NCI-H226 (cell line): ENCODE measurements at places on chromosomes 6 and 20.

DNA sequence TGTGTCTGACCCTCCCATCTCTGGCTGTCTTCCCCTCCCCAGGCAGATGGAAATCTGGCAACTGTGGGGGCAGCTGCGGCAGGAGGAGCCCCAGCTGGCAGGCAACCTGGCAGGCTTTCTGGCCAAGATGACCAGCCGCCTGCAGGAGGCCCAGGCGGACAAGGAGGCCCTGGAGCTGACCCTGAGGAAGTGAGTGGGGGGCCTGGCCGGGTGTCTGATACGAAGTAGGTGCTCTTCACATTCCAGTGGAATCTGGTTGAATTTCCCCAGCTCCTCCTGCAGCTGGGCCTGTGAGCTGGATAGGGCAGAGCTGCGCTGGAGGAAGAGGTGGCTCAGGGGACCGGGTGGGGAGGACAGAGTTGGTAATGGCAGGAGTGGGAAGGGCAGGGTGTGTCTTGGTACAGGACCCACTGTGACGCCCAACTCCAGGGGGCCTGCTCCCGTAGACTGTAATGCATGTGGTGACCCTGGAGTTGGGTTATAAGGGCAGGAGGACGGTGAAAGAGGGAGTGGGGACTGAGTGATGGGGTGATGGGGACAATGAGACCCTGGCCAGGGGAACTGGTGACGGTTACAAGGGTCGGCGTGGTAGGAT, 19.7 kb downstream of the RAB44 start:
- no peak for DNase-seq

- no peak for DNase-seq
Measured at GRCh38 chr6:43819958-43820357, 49.9 kb downstream of the VEGFA start.

DNA sequence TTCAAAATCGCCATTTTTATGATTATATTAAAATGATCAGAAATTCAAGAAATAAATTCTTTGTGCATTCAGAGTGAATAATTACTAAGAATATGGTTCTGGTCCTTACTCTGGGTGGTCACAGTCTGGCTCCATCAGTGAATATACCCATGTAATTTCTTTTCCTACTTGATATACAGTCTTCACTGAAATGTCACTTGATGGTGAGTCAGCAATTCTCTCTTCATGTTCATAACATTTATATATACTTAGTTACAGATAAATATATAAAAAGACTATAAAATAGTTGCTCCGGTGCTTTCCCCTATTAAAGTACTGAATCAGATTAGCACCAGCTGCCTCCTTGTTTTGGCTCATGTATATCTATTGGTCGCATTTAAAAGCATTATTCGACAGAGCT, 56.4 kb upstream of the MTRF1L start:
- DNase-seq, result no peak

DNA sequence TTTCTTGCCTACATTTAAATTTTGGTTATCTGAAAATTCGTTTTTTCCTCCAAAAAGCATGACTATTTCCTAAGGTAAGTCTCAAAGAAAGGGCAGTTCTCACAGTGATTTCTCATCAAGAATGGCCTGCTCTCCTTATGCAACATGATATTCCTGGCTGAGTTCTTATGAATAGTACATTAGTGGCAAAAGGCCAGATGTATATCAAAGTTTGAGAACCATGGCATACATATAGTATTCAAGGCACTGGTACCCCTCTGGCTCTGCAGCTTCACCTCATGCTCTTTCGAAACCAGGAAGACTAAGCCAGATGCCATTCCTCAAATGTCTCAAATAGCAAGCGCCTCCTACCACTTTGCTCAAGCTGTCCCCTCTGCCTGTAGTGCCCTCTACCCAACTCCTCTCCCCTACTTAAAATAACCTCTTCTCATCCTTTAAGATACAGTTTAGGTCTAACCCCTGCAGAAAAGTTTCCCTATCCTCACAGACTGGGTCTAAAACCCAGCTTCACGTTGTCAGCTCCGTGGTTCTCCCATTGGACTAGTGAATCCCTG, 280.3 kb downstream of the HACE1 start:
- DNase-seq, result no peak

- no peak for DNase-seq
Measured at GRCh38 chr20:60242836-60243505, 284.7 kb downstream of the CDH26 start.

GRCh38 chr6:23031986-23032385, 462.6 kb downstream of the HDGFL1 start:
- no peak for DNase-seq

DNA sequence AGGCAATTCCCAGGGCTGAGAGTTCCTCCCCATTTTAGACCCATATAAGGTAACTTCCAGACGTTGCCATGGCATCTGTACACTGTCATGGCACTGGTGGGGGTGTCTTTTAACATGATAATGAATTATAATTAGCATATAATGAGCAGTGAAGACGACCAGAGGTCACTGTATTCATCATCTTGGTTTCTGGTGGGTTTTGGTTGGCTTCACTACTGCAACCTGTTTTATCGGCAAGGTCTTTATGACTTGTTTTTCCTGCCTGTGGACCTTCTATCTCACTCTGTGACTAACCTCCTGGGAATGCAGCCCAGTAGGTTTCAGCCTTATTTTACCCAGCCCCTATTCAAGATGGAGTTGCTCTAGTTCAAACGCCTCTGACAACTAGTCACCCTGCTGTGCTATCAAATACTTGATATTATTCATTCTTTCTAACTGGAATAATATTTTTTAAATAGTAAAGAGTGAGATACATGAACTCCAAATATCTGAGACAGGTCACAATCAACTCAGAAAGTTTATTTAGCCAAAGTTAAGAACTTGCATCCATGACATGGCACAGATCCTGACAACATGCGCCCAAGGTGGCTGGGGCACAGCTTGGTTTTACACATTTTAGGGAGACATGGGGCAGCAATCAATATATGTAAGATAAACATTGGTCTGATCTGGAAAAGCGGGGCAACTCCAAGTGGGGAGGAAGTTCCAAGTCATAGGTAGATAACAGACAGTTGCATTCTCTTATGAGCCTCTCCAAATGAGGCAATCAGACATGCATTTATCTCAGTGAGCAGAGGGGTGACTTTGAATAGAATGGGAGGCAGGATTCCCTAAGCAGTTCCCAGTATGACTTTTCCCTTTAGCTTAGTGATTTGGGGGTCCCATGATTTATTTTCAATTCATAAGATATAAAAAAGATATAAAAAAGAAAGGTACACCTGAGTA, 1.2 kb upstream of the UFL1 start:
- DNase-seq, result peak; percentile 35

DNA sequence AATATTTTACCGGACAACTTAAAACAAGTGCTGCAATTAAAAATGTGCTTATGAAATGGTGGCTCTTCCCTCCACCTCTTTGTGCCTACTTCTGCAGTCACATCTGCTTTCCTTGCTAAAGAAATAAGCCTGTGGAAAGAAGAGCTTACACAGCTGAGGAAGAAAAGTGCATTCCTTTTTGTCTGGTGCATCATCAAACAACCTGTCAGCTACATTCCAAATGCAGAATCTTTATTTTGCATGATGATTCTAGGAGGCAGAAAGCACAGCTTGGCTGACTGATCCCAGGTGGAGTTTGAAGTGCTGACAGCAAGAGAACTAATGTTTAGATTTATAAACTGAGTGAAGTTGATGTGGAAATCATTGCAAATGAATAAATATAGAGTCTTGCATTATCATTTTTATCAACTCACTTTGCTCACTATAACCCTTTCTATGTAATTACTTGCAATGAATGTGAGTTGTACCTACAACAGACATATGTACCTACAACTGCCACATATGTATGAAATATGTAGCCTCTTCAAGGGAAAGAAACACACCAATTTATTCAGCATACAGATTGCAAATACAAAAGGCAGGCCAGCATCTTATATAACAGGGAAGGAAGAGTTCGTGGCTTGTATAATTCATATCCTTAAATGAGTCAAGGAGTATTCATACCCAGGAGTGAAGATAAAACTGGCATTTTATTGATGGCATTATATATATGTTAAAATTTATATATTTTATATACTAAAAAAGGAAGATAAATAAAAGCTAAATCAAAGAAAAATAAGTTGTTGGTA, 223.4 kb upstream of the MCHR2 start:
- peak; percentile 12 for DNase-seq

DNA sequence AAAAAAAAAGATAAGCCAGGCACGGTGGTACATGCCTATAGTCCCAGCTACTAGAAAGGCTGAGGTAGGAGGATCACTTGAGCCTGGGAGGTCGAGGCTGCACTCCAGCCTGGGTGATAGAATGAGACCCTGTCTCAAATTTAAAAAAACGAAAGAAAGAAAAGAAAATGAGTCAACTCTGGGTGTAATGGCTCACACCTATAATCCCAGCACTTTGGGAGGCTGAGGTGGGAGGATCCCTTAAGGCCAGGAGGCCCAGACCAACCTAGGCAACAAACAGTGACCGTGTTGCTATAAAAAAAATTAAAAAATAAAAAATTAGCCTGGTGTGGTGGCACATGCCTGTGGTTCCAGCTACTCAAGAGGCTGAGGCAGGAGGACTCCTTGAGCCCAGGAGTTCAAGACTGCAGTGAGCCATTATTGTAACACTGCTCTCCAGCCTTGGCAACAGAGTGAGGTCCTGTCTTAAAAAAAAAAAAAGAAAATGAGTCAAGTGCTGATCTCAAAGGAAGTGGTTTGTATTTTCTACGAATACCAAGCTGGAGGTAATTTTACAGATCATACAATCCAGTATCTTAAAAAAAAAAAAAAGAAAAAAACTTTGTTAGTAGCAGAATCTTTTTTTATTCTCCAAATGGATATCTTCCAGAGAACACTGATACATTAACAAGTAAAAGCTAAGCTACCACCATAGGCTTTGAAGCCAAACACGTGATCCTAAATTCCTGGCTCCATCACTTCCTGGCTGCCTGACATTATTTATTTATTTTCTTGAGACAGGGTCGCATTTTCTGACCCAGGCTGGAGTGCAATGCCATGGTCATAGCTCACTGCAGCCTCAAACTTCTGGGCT, 5.7 kb downstream of the COMMD7 start:
- DNase-seq, result peak; percentile 57

DNA sequence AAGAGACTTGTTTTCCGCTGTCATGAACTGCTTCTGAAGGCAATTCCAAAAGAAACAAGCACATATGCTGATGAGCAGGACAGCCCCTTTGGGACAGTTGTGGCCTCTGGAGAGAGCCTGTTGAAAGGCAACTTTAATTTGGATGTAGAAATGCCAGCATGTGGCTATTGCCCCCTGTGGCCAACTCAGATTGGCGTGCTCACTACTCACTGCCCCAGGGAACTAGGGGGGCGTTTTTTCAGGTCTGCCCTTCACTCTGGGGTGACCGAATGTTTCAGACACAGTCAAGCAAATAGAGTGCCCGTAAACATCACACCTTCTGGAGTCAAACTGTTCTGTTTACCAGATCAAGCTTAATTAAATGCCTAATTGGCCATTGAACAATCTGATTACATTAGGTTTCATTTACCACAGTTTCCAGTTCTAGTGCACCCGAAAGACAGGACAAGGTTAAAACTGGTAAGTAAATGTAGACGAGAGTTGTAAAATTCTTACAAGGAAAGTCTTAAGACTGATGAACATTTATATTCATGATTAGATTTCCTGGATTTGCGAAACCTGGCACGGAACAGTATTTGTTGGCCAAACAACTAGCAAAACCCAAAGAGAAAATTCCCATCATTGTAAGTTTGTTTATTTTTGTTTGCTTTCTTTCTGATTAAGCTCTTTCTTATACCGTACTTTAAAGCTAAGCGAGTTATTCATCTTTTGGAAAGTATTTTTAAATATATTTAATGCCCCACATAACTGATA, 75.9 kb upstream of the SYNJ2 start:
- no peak for DNase-seq

- DNase-seq, result no peak
Measured at GRCh38 chr6:37314487-37315156, 39.2 kb upstream of the RNF8 start.

GRCh38 chr20:6017467-6017866, 36.4 kb downstream of the LRRN4 start:
- no peak for DNase-seq

GRCh38 chr6:122052346-122052900, 347.0 kb upstream of the HSF2 start:
- DNase-seq, result no peak

GRCh38 chr6:35177157-35177556, 36.0 kb upstream of the TCP11 start:
- DNase-seq, result no peak

DNA sequence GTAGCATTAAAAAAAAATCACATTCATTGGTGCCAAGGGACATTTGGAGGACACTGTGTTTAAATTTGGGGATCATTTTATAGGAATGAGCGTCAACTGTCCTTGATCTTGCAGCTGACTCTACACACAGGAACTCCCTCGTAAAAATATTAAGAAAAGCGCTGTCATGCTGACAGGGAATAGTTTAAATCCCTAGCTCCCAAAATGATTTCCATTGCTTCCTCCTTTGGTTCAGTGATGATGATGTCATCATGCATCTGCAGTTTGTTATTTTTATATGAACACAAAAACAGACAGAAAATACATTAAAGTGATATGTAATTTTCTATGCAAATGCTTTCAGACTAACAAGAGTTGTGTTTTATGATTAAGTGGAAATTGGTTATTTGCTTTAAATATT, 275.6 kb downstream of the BTBD9 start:
- no peak for DNase-seq

GRCh38 chr6:3380344-3381232, 76.3 kb downstream of the SLC22A23 start:
- DNase-seq, result no peak

DNA sequence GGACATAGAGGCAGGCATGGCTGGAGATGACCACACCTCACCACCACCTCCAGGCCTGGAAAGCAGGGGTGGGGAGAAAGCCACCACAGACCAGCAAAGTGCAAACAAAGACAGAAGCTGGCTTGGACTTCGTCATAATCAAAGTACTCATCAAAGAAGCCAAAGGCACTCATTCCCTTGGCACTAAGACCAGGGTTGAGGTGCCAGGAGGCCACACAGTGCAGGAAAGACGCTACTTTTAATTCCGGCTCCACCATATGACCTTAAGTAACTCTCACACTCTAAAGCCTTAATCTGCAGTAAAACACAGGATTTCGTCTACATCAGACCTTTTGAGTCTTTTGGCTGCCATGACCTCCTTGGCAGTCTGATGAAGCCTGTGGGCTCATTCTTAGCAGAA, 123.1 kb downstream of the HIVEP2 start:
- no peak for DNase-seq

- DNase-seq, result no peak
Measured at GRCh38 chr6:410555-411395, 19.2 kb downstream of the IRF4 start.

DNA sequence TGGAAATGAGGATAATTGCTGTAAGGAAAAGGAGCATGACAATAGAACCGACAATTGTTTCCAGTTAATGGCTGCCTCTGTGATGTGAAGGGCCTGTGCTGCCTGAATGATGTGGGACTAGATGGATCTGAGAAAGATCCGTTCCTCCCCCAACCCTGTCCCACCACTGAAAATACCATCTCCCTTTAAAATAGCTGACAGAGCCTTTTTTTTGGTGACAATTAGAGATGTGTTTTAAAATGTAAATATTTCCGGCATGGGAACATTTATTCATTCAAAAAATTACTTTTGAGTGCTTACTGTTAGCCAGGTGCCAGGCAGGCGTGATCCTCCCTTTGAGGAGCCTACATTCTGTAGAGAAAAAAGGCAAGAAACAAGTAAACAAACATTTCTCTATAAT, 72.4 kb upstream of the SUPT3H start:
- no peak for DNase-seq

- no peak for DNase-seq
Measured at GRCh38 chr20:51121272-51121671, 98.4 kb upstream of the KCNG1 start.
